ENCODE measurements at places on chromosomes 5 and 9.

- DNase-seq = no peak
These were observed 206.2 kb downstream of the FER start for GRCh38 chr5:108953940-108954339.

DNA sequence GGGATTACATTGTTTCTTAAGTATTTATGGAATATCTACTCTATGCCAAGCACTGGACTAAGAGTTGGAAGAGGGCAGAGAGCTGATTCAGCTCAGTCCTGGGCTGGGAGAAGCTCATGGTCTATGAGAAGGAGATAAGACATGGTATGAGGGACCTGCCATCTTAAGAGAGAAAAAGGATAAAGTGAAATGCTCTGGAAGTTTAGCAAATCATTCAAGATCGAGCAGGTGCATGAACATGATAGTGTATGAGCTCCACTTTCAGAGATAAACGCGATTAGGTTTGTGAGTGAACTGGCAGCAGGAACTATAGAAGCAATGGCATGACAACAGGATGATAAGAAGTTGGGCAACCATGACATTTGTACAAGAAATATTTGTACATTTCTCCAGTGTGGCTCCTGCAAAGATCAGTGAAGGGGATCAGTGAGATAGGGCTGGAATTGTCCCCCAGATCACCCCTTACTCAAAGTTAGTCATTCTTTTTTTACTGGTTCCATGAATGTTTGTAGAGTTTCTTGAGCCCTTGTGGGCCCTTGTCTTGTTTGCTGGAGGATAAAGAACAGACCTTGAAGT is 26.6 kb upstream of the CCDC180 start:
- no peak for DNase-seq

- peak; percentile 91 for DNase-seq
These were observed 1.5 kb downstream of the PARP8 start for GRCh38 chr5:50667653-50668595.

DNA sequence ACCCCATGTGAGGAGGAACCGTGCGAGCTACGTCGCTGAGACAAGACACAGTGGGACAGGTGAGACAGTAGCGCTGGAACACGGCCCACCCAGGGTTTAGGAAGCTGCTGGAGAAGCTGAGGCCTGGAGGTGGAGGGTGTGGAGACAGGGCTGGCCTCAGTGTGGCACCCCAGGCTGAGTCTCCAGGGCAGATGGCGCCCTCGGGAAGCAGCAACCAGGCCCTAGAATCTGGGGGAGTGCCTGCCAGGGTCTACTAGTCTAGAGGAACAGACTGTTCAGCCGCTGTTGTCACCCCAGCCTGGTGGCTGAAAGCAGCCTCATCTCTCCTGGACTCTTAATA is 4.6 kb upstream of the TERT start:
- no peak for DNase-seq

DNA sequence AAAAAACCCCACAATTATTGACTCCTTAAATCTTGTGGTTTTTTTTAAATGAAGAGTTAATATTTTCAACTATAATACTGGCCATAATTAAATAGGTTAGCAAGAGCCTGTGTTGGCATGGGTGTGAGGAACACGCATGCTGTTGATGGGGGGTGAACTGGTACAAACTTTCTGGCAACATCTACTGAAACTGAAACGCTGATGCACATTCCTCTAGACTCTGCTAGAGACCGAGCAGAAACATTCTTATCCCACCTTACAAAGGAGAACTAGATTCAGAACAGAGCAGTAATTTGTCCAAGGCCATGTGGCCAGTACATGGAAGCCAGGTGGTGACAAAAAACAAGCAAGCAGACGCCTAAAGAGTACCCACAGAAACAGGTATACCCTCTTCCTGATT is 2.4 kb downstream of the BICD2 start:
- DNase-seq = no peak

DNA sequence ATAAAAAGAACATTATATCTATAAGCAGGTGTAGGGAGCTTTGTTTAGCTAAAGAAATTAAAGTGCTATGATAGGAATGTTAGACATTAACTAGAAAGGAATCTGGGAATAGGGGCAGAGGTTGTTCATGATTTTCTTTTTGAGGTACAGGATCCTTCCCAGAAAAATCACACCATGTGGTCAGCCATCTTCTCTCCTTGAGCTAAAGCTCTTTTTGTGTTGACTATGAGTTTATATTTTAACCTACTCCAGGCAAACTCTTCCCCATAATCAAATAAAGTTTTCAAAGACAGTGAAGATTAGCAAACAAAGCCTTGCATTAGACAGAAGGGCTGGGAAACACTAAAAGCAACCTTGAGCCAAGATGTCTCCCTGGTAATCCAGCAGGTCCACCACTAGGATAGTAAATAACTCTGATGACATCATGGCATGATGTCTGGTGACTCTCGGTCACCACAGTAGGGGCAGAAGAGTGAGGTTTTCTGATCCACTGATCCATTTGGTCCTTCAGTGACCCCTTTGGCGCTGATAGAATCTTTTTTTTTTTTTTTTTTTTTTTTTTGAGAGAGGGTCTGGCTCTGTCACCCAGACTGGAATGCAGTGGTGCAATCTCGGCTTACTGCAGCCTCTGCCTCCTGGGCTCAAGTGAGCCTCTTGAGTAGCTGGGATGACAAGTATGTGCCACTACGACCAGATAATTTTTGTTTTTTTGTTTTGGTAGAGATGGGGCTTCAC is 30.6 kb upstream of the IL6ST start:
- no peak for DNase-seq

DNA sequence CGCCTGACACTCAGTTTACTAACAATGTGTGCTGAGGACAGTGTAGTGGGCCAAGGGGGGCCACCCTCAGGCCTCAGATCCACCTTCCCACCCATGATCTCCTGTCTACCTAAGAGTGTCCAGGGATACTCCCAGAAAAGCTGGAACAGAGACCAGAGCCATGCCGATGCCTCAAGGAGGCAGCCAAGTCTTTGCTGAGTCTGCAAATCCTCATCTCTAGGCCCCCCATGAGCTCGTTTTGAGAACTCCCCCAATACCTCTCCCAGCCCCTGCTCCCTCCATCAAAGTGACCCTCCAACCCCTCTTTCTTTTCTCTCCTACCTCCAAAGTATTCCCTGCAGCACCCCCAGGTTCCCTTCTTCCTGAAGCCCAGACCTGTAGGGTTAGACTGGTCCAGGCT is 53.5 kb downstream of the PCDH1 start:
- no peak for DNase-seq

- DNase-seq = no peak
These were observed 43.9 kb downstream of the FNBP1 start for GRCh38 chr9:129999141-129999510.

- DNase-seq = no peak
These were observed 54.6 kb downstream of the FBXL7 start for GRCh38 chr5:15554542-15554941.

All from CD4-positive, alpha-beta T cell treated with Interleukin-10 for 1 hour (primary cell).